ENCODE measurements at places on chromosomes 2 and 18. TPM values are rescaled to one million over a fixed set of nuclear protein-coding genes. Genes with fewer than 3 reads are reported as not detected.

TTC21B gene
- 24.1 TPM for total RNA-seq

PLB1 gene
- total RNA-seq: 0.99 TPM

ZSWIM2 gene
- not detected for total RNA-seq

CD302 gene
- total RNA-seq: 0.56 TPM

TTN gene
- total RNA-seq: 1.8 TPM

RASGRP3 gene
- total RNA-seq: 5.8 TPM

DSEL gene
- total RNA-seq: 0.30 TPM

GFPT1 gene
- total RNA-seq: 34.3 TPM

ALPI gene
- not detected for total RNA-seq

CYS1 gene
- not detected for total RNA-seq

TTC39C gene
- 45.3 TPM for total RNA-seq

SLC16A14 gene
- 1.0 TPM for total RNA-seq

EPB41L5 gene
- total RNA-seq: 4.5 TPM

PFN4 gene
- total RNA-seq: 0.26 TPM

TRIM43 gene
- total RNA-seq: not detected

HTR2B gene
- not detected for total RNA-seq

C2orf92 gene
- total RNA-seq: 7.3 TPM

TSPYL6 gene
- not detected for total RNA-seq

DNAJC5G gene
- total RNA-seq: not detected

KHK gene
- 12.6 TPM for total RNA-seq

TSHZ1 gene
- total RNA-seq: 11.2 TPM

POTEJ gene
- not detected for total RNA-seq

MCM6 gene
- total RNA-seq: 232 TPM
